ENCODE measurements at places on chromosomes 4 and X.

DNA sequence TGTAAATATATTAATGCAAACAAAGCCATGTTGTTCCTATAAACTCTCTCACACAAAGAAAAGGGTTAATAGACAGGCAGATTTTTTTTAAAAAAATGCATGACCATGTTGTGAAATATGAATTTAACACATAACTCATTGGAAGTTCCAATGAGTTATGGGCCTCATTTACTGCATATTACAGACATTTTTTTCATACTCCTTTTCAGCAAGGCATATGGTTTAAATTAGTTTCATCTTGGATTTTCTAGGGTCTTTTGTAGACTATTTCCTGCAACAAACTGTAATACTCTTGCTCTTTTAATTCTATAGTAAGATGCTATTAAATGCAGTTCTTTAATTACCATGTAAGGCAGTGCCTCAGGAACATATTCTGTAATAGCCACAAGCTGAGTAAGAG is 323.1 kb downstream of the GBA3 start:
- DNase-seq, result no peak

- no peak for DNase-seq
Observed at GRCh38 chr4:20192736-20193135, 59.0 kb upstream of the SLIT2 start.

DNA sequence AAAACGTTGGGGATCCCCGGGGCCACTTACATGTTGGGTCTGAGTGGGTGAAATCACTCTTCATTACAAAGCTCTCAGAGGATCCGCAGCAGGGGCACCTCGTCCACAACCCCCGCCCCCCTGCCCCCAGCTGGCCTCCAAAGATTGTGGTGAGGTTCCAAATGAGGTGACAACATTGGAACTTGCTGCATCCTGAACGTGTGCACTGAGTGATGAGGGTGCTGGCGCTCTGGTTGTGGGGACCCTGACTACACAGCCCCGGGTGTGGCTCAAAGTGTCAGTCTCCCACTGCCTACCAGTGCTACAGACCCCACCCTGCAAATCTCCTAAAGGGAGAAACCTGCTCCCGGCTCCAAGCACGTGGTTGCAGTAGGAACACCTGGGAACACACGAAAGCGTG is 111.9 kb downstream of the PHKA2 start:
- no peak for DNase-seq

- DNase-seq, result peak; percentile 60
Observed at GRCh38 chrX:44343412-44344141, at the start of gene EFHC2. TSS of gene EFHC2 (minus strand) at chrX:44343672. CDS start at chrX:44343588, 84 bp downstream.

GRCh38 chrX:15856636-15857035 is 2.0 kb upstream of the AP1S2 start:
- no peak for DNase-seq

GRCh38 chr4:145736241-145736831 is 56.4 kb downstream of the C4orf51 start:
- no peak for DNase-seq

- no peak for DNase-seq
Observed at GRCh38 chrX:133742602-133743305, 242.6 kb downstream of the GPC3 start.

DNA sequence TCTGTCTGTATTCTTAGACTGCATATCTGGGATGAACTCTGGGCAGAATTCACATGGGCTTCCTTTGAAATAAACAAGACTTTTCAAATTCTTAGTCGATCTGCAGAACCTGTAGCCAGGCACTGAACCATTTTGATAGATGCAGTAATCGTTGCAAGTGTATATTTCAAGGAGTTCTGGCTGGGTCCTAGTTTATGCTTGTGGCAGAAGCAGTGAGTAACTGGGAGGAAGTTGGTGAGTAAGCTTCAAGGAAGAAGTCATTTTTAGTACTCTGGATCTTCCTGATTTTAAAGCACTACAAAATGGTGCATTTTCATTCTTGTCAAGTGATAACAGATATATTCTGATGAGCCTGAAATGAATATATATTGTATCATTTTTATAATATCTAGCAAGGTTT is 9.5 kb downstream of the HPRT1 start:
- DNase-seq, result no peak

DNA sequence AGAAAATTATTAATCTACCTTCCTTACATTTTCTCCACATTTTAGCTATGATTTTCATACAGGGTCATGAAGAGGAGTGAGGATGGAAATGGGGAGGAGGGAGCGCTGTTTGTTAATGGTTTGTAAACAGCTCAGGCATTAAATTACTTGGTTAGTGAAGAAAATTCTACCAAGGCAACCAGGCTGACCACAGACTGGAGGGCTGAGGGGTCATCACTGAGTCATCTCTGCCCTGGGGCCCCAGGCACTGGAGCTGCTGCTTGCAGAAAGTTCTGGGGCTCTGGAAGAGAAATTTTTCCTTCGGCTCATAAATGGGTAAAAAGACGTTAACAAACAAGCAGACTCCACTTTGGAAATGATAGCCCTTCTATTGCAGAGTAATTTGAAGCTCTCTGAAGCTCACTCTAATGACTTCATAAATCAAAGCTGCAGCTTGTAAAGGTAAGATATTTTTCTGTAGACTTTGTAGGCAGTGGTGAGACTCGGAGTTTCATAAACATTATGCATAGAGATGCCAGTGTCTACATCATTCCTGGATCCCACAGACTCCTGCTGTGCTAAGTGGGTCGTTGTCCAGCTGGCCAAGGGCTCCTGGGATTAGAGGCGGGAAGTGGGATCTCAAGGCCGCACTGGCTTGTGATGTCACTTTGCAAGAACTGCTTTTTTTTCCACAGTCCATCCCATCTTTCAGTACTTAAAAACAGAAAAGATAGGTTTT is 159.6 kb downstream of the PTTG2 start:
- DNase-seq, result no peak

DNA sequence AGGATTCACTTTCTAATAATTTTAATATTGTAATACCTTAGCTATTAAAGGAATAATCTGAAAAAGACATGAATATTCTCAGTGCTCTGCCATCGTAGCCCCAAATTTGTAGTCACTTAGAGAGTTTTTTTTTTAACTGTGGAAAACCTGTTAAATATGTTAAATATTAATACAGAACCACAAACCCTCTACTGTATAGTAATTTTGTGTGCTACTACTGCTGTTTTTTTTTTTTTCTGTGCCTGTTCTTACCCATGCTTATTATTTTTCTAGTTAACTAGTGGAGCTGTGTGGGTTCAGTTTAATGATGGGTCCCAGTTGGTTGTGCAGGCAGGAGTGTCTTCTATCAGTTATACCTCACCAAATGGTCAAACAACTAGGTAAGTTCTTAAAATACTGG is 15.8 kb downstream of the PLK4 start:
- no peak for DNase-seq

DNA sequence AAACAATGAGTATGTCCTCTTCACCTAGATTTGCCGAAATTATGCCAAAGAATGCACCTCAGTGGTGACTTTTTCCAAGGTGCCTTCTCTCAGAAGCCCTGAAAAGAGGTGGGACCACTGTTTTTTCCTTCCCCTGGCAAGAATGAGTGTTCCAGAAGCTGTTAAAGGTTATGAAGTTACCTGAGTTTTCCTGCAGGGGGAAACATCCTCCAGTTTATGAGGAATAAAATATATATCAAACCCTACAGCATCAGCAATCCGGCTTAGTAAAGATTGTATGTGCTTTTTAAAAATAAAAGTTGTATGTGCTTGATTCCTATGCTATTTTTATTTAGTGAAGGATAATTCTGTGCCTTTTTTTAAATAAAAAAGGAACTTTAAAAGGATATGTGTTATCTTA is 73.3 kb downstream of the RBM46 start:
- DNase-seq, result no peak

- no peak for DNase-seq
Observed at GRCh38 chr4:63459329-63459728, 949.9 kb downstream of the TECRL start.

DNA sequence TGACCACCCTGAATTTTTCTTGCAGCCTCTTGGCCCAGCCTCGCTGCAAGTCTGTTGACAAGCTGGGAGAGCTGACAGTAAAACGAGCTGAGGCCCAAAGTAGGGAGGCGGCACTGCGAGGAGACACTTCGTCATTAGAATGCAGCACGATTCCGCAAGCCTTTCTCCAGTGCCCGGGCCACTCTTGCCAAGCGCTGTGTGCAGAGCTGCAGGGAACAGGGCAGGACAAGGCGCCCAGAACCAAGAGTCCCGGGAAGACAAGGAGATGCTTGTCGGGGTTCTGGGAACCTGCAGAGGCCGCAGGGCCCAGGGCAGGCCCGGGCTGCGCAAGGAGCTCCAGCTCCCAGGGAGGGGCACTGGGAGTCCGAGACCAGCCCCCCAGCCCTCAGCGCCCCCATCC is 187.1 kb downstream of the BCOR start:
- DNase-seq, result no peak

DNA sequence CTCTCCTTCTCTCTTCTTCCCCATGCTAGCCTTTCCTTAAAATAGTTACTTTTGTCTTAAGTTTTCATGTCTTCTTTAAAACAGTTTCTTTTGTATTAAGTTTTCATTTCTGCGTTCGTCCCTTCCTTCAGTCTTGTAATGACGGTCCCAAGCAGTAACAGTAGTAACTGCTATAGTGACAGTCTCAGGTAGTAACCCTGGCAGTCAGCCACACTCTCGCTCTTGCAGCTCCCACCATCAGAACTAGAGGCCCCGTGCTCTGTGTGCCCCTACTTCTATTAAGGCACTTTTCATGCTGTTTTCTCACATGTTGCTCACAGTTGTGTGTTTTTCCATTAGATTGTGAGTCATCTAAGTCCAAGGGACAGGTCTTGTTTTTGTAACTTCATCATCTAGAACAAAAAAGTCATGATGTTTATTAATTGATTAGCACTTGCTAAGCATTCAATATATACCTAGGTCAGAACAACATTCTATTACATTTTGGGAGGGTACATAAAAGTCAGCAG is 49.3 kb downstream of the C4orf33 start:
- no peak for DNase-seq

DNA sequence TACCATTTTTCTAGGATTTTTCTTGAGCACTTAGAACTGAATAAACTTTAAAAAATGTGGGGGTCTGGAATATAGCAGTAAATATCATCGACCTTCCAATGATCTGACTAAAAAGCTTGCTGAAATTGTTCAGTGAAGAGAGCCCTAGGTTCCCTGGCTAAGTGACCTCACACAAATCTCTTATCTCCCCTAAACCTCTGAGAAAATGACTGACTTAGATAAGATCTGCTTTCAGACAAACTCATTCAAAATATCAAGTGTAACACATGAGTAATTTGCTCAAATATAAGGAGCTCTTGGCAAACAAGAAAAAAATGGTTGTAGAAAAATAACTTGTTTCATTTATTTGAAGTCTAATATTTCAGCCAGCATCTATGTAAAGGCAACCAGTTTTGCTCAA is 441.7 kb upstream of the SLIT2 start:
- no peak for DNase-seq

- no peak for DNase-seq
Observed at GRCh38 chrX:11588097-11588496, 77.6 kb downstream of the ARHGAP6 start.

DNA sequence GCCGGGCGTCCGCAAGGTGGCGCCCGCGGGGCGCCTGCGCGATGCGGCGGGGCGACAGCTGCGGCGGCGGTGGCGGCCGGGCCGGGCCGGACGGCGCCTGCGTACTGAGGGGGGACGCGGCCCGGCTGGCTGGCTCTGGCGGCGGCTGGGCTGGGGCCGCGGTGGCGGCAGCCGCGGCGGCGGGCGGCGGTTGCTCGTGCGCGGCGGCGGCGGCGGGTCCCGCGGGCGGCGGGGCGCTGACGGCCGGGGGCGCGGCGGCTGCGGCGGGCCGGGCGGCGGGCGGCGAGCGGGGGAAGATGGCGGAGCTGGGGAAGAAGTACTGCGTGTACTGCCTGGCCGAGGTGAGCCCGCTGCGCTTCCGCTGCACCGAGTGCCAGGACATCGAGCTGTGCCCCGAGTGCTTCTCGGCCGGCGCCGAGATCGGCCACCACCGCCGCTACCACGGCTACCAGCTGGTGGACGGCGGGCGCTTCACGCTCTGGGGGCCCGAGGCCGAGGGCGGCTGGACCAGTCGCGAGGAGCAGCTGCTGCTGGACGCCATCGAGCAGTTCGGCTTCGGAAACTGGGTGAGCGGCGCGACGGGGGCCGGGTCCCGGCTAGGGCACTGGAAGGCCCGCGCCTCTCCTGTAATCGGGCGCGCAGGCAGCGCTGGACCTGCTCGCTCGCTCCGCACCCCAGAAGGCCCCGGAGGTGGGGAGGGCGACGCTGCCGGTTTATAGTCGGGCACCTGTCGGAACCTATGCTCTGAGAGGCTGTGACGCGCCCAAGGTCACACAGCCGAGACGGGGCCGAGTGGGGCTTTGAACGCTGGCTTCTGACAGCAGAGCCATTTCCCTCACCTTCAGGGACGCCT is at the start of gene TADA2B:
Gene TADA2B, plus strand, starts transcription at position 89 of the 853 bp plus-strand sequence. Its CDS starts 208 bp downstream, at position 297.
- DNase-seq, result no peak

GRCh38 chrX:109049903-109050302 is 313.5 kb upstream of the IRS4 start:
- no peak for DNase-seq

GRCh38 chr4:128387600-128388351 is 100.2 kb upstream of the PGRMC2 start:
- DNase-seq, result no peak

- DNase-seq, result no peak
Observed at GRCh38 chrX:1392376-1393068, 609 bp upstream of the SLC25A6 start.

- no peak for DNase-seq
Observed at GRCh38 chrX:10011261-10011931, 44.2 kb downstream of the CLDN34 start.

DNA sequence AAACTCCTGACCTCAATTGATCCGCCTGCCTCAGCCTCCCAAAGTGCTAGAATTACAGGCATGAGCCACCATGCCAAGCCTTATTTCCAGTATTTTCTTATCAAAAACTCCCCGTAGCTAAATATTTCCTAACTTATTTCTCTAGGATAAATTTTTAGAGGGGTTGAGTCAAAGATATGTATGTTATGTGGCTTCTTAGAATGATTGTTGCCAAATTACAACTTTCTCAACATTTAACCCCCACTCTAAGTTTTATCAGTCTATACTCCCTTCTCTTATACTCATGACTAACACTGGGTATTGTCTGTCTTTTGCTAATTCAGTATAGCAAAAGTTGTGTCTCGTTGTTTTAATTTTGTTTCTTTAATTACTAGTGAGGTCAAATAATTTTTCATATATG is 187.7 kb upstream of the LNX1 start:
- no peak for DNase-seq

GRCh38 chrX:148905400-148905799 is 405.0 kb downstream of the AFF2 start:
- DNase-seq, result no peak

DNA sequence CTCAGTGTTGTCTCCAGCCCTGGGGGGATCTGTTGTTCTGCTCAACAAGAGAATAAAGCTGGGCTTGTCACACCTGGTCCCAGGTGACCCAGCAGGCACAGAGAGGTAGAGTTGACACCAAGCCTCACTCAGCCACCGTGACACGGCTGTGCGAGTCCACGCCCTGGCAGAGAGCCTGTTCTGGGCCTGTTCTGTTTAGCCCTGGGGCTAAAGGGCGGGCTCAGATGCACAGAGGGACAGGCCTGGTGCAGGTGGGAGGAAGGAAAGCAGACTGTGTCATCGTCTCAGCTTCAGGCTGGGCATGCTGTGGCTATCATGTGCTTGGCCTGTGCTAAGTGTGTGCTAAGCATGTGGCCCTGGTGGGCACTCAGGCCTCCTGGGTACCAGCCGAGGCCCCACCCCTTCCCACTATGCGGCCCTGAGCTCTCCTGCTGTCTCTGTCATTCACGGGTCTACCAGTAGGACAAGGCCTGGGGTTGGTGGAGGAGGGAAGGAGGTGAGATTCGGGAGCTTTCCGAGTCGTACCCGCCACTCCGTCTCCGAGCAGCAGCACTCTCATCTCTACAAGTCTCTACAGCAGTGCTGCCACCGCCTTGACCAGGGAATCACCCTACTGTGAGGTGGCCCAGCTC is 10.8 kb downstream of the WFS1 start:
- no peak for DNase-seq
